ENCODE measurements at places on chromosomes 3 and 15.

GRCh38 chr3:138935863-138936740, 10.8 kb downstream of the FOXL2 start:
- peak; percentile 75 for DNase-seq

GRCh38 chr15:59994888-59995557, 9.1 kb upstream of the FOXB1 start:
- DNase-seq: no peak

GRCh38 chr3:10700821-10701220, 115.2 kb upstream of the SLC6A11 start:
- DNase-seq: no peak

GRCh38 chr15:98009169-98009568, 48.7 kb downstream of the ARRDC4 start:
- no peak for DNase-seq

GRCh38 chr15:90401495-90401894, 13.5 kb downstream of the IQGAP1 start:
- DNase-seq: no peak
